ENCODE measurements at places on chromosomes 2 and 18.
A peak's percentile ranks its signal among the peaks of the same experiment; 100 is the strongest.

GRCh38 chr2:215367662-215368492, 56.0 kb downstream of the ATIC start:
- H3K4me3 ChIP-seq, result no peak overlapping the region
- H3K4me1 ChIP-seq, result no peaks in the 10 kb centered on the region
- no peaks in the 10 kb centered on the region for H3K36me3 ChIP-seq
- no peak for DNase-seq
- no peak overlapping the region for H3K27ac ChIP-seq

DNA sequence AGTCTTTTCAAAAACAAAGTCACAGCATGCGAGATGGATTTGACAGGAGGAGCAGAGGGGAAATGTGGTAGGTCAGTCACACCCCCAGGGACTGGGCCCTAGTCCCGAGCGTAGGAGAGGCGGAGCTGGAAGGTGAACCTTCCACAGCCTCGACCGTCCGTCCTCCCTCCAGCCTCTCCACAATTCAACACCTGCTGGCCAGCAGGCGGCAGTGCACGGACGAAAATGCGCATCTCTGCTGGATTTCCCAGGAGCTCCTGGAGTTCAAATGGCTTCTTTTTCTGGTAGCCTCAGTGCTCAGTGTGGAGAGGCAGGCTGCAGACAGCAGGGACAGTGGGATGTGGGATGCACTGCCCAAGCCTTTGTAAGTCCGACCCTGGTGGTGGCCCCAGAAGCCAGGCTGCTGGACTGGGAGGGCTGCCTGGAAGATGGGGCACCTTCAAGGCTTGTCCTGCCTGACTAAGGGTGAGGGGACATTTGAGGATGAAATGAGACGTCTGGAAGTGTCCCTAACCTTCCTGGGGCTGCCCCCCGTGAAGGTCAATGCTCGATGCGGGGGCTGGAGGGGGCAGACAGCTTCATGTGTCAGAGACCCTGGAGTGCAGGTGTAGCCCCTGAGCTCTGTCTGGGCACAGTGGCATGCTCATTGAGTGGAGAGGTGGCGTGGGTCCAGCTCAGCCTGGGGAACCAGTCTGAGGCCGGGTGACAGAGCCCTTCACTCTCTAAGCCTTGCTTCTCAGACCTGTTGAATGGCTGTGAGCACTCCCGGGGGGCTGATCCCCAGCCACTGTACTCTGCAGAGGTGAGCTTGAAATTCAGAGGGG, 189.5 kb downstream of the TFCP2L1 start:
- no peaks in the 10 kb centered on the region for H3K27me3 ChIP-seq
- no peaks in the 10 kb centered on the region for H3K4me1 ChIP-seq
- no peaks in the 10 kb centered on the region for H3K36me3 ChIP-seq
- H3K4me3 ChIP-seq, result no peak overlapping the region
- H3K27ac ChIP-seq, result no peak overlapping the region

DNA sequence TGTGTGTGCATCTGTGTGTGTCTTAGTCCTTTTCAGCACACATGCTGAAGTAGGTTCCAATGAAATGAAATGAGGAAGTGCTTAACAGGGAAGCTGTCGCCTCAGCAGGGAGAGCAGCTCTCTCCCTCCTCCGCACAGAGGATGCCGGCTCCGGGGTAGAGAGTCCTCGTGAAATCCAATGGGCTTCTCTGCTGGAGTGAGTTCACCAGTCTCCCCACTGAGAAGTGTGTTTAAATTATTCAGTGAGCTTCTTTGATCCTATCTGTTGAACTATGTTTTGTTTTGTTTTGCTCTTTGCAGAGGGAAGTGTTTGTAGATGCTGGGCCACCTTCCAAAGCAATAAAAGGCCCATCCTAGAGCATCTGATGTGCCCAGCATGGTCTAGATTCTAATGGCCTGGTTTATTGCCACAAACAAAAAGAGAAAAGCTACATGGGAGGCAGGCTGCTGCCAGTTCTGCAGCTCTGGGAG, 6.7 kb downstream of the PPP1R7 start:
- no peak overlapping the region for H3K4me3 ChIP-seq
- no peaks in the 10 kb centered on the region for H3K27me3 ChIP-seq
- no peaks in the 10 kb centered on the region for H3K36me3 ChIP-seq
- DNase-seq, result no peak
- H3K27ac ChIP-seq, result no peak overlapping the region

DNA sequence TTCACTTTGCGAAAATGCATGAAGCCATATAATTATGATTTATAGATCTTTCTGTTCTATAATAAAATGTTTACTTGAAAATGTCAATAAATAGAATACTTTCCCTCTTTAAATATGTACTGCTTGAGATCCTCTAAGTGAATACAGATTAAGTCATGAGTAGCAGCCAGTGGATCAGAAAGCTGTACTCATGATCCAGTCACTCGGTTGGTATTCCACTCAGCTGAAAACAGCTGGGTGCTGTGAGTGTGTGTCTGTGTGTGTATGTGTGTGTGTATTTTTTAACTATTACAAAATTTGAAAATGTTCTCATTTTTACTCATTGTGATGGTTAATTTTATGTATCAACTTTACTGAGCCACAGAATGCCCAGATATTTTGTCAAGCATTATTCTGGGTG, 141.6 kb upstream of the CYP26B1 start:
- no peak overlapping the region for H3K4me3 ChIP-seq
- no peaks in the 10 kb centered on the region for H3K36me3 ChIP-seq
- DNase-seq, result no peak
- H3K4me1 ChIP-seq, result no peaks in the 10 kb centered on the region
- H3K27ac ChIP-seq, result no peak overlapping the region
- no peaks in the 10 kb centered on the region for H3K27me3 ChIP-seq

DNA sequence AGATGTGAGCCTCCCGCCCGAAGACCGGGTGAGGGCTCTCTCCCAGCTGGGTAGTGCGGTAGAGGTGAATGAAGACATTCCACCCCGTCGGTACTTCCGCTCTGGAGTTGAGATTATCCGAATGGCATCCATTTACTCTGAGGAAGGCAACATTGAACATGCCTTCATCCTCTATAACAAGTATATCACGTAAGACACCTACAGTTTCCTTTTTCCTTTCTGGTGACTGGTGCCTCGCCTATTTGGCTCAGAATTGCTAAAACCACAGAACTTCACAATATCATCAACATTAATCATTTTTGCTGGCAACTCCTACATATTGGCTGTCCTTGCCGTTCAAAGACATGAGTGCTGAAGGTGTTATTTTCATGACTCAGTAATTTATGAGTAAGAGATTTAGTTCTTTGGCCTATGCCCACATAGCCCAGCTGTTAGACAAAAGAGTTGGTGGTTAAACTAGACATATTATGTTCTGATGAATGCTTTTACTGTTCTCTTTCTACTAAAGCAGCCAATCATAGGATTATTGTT, 2.2 kb downstream of the STAMBP start:
- DNase-seq, result no peak
- H3K36me3 ChIP-seq, result no peaks in the 10 kb centered on the region
- H3K27me3 ChIP-seq, result no peaks in the 10 kb centered on the region
- H3K27ac ChIP-seq, result no peak overlapping the region
- H3K4me3 ChIP-seq, result no peak overlapping the region

DNA sequence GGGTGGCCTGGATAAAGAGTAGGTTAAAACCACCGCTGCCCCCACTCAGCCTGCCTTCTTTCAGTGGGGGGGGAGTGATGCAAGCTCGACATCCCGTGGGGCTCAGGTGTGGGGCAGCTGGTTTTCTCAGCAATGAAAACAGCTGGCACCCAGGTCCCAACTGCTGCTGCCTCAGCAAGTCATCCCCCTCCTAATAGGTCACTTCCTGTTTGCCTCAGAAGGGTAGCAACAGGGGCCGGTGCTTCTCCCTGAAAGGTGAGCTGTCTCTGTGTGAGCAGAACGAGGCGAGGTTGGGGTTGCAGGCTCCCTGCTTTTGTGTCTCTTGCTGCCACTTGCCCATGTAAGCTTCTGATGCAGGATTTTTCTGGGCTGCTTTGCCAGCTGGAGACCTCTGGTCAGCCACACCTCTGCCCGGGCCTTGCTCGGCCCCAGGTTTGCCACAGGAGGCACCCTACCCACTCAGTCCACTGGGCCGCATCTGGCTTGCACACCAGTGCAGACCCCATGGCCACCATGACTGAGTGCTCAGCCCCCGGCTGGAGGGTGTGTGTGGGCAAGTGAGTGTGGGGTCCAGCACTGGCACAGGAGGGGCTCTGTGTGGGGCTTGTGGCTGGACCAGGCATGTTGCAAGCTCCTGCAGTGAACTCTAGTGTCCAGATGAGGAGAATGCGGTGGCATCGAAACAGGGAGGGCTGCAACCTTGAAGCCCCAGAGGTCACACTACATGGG, 11.5 kb upstream of the ASB1 start:
- no peaks in the 10 kb centered on the region for H3K4me1 ChIP-seq
- no peak overlapping the region for H3K4me3 ChIP-seq
- DNase-seq, result no peak
- no peak overlapping the region for H3K27ac ChIP-seq
- H3K36me3 ChIP-seq, result no peaks in the 10 kb centered on the region

- H3K27me3 ChIP-seq, result no peaks in the 10 kb centered on the region
- H3K4me1 ChIP-seq, result no peaks in the 10 kb centered on the region
- DNase-seq, result no peak
- no peak overlapping the region for H3K4me3 ChIP-seq
These were observed 152.4 kb downstream of the MTCL1 start for GRCh38 chr18:8857806-8858205.

DNA sequence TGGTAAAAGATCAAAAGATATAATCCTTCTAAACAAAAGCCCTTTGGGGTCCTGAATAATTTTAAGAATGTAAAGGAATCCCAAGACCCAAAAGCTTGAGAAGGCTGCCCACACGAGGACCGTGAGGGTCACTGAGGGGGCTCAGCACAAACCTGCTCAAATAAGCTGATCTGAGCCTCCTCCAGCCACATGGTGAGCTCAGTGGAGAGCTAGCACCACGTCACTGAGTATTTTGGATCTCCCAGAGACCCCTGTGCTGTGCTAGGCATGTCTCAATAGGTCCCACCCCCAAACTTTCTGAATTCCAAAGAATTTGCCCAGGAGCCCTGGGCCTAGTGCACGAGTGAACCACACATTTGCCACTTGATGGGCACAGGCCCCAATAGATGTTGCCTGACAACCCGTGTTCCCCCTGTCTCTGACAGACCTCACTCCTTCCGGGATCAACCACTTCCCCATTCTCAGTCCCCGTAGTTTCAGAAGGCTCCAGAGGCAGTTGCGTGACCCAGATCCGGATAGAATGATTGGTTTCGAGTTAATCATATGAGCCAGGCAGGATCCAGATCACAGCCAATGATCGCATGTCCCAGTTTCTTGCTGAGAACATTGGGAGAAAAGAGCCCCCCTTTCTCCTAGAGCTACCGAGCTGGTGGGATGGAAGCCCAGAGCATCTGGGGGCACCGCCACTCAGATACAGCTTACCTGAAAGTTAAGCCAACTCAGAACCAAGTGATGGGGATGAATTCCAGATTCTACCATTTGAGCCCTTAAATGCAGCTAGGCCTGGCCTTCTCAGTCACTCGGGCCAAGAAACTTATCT, 203.8 kb downstream of the TNS1 start:
- no peak overlapping the region for H3K4me3 ChIP-seq
- peak overlapping the region; percentile 10 for H3K27ac ChIP-seq
- H3K27me3 ChIP-seq, result no peaks in the 10 kb centered on the region
- DNase-seq, result no peak
- no peaks in the 10 kb centered on the region for H3K4me1 ChIP-seq
- H3K36me3 ChIP-seq, result peaks cover 7% of the 10 kb centered on the region

- no peak overlapping the region for H3K4me3 ChIP-seq
- H3K27ac ChIP-seq, result no peak overlapping the region
- H3K36me3 ChIP-seq, result no peaks in the 10 kb centered on the region
- no peaks in the 10 kb centered on the region for H3K27me3 ChIP-seq
- no peaks in the 10 kb centered on the region for H3K4me1 ChIP-seq
These were observed 47.5 kb downstream of the DNER start for GRCh38 chr2:229666811-229667210.

- no peaks in the 10 kb centered on the region for H3K4me1 ChIP-seq
- H3K36me3 ChIP-seq, result no peaks in the 10 kb centered on the region
- no peaks in the 10 kb centered on the region for H3K27me3 ChIP-seq
- DNase-seq, result no peak
These were observed 147.5 kb downstream of the NCKAP5 start for GRCh38 chr2:133420788-133421187.
